ENCODE measurements at places on chromosomes 5 and 9.

- no peak for DNase-seq
Measured at GRCh38 chr5:80033513-80033912, 1.6 kb upstream of the THBS4 start.

DNA sequence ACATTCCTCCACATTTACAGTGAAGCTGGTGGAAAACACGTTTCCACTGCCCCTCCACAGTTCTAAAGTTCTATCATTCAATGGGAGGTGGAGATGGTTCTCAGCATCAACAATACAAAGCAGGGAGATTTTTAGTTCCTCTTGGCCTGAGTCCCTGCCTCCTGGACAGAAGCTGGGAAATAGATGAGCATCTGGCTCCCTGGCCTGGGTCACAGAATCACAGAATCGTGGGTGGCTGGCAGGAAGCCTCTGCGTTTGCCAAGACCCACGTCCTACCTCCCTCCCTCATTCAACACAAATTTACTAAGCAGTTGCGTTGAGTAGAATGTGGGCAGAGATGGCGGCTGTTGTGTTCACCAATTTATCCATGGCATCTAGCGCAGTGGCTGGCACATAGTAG is 5.2 kb upstream of the PPARGC1B start:
- peak; percentile 27 for DNase-seq

DNA sequence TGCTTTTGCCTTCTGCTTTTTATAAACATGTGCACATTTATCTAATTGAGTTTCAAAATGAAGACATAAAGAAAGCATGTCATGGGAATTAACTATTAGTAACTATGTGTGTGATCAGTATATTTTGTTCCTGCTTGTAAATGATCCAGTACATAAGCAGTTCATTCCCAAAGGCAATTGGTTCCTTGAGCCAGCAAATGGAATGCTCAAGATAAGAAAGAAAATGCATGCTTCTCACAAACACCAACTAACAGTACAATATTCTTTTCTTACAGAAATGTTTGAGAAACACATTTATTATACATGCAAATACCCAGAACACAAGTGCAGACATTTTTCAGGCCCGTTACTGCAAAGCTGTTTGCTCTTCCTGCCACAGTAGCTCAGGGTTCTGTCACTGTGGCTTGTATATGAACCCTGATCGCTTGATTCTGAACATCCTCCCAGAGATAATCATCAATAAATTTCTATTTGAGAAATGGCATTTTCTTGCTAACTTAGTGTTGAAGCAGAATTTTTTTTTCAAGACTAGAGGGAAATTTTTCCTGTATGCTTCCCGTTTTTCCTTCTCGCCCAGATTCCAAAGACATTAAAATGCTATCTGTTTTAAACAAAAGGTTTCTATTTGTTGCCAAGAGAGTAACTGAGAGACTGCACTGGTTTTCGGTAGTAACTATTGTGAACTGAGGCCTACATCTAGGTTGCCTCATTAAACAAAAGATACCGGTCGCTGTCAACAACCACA is 1.9 kb downstream of the GNAQ start:
- DNase-seq: peak; percentile 18

DNA sequence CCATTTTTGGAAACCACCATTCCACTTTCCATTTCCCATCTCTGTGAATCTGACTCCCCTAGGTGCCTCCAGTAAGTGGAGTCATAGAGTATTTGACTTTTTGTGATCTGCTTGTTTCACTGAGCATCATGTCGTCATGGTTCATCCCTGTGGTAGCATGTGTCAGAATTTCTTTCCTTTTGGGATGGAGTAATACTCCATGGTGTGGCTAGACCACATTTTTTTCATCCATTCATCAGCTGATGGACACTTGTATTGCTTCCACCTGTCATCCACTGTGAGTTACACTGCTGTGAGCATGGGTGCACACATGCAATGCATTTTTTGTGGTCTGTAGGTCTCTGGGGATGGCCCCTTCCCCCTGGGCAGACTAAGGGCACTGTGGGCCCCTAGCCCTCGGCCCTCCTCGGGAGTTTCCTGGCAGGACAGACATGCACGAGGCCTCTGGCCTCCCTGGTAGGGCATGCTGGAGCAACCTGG is 115.9 kb downstream of the GADD45G start:
- no peak for DNase-seq

- DNase-seq: no peak
Measured at GRCh38 chr5:5037674-5038073, 102.5 kb upstream of the ADAMTS16 start.

GRCh38 chr9:26809795-26810194 is 82.8 kb downstream of the CAAP1 start:
- DNase-seq: peak; percentile 98

DNA sequence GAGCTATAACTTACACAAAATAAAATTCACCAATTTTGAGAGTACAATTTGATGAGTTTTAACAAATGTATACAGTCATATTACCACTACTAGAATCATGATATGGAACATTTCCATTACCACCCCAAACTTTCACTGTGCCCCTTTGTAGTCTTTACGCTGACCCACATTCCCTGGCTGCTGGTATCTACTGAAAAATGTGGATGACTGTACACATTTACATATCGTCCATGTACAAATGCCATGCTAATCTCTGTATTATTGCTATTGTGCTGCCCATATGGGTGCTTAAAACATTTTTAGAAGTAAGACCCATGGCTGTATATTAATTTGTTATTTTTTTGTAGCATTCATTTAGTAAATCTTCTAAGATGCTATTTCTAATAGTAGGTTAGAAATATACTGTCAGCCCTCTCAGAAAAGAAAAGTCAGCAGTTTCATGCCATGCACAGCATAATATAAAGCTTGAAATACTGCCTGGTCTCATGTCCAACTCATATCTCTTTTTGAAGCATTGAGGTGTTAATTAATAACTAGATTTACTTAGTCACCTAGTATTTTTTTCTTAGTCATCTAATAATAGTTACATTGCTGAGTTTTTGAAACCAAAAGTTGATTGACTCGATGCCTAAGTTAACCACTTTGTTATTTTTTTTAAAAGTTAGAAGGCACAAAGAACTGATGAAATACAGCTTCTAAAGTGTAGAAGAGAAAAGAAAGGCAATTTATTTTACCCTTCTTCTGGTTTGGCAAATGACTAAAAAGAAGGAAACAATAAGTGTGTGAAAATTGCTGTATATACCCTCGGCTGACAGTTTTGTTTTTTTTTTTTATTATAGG is 188.3 kb upstream of the MEF2C start:
- no peak for DNase-seq

DNA sequence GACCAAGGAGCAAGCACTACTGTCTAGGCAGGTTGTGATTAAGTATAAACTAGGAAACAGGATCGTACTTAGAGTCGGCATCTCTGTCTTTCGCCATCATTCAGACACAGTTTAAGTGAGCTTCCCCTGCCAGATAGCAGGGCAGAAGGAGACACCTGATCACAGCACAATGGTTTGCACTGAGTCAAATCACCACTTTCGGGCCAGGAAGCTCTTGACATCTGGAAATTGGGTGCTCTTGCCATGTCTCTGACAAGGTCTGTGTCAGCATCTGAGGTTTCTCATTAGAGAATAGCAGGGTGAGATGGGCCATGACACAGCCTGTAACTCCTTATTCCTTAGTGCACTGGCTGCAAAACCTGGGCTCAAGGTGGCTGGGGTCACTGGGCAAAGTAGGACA is 8.3 kb downstream of the ADRB2 start:
- DNase-seq: no peak
